Endothelial cell (in vitro differentiated cells): ENCODE measurements at places on chromosomes 4 and X.

DNA sequence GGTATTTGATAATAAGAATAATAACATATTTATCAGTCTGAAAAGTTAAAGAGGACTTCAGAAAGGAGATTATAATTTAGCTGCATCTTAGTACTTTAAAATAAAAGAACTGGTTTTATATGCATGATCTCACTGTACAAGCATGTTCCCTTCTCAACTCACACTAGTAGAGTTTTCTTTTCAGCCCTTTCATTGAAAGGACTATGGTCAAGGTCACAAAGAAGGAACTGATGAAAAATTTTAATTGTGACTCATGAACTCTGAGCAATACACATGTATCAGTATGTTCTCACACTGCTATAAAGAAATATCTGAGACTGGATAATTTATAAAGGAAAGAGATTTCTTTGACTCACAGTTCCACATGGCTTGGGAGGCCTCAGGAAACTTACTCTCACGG, 73.7 kb upstream of the NDST4 start:
- no peak for DNase-seq

GRCh38 chrX:48890934-48891401, 6.6 kb downstream of the TIMM17B start:
- DNase-seq: peak; percentile 10

DNA sequence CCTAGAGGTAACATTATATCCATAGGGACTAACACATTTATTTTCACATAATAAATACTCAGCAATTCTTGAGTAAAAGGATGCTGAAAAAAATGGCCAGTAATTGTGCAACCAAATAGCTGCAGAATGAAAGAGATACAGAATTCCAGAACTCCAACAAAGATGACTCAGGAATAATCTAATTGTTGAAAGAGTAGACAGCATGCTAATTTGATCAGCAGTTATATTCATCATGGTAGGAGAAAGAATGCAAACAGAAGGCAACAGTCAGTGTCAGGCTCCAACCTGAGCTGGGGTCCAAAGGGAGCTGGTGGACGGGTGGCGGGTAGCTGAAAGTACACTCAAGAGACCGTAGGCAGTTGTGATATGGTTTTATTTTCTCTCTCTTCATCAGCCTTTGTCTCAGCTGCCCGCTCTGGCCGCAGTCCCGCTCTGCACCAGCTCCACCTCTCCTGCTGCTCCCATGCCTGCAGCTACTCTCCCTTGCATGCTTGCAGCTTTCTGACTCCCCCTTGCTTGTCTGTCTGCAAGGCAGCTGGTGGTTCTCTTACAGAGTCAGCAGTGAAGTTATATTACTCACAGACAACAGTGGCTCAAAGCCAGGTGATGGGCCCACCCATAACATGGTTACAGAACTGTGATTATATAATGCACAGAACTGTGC, 1150.1 kb downstream of the STIM2 start:
- DNase-seq: no peak

DNA sequence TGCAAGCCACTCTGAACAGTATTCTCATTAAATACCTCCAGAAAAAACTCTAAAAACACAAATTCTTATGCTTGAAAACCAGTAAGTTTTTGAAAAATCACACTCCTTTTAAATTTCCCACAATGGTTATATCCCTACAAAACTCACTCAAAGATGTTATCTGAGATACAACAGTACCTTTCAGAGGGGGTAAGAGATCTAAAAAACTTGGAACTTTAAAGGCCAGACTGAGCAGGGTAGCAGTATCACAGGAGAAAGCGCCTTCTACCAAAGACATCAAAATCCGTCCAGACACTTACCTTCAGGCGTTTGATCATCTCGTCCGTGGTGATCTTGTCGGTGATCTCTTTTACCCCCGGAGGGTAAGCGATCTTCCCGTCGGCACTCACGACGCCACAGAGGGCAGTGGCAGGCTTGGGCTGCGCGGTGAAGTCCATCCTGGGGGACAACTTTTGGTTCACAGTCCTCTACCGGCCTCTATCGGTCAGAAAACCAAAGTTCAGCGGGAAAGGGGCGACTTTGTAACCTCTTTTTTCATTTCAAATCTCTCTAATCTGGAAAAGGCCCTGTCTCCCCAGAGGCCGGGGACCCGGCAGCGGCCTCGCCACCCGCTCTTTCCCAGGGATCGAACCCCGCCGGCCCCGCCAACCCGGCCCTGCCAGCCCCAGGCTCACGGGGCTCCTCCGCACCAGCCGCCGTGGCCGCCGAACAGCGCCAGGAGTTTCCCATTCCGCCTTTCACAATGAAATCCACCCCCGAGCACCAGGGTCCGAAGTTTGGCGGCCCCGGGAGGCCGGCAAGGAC, 1.4 kb downstream of the PDS5A start:
- peak; percentile 74 for DNase-seq

GRCh38 chrX:40872351-40872750, 137.0 kb upstream of the MED14 start:
- no peak for DNase-seq

GRCh38 chrX:24525455-24525854, 60.4 kb downstream of the PDK3 start:
- DNase-seq: no peak

GRCh38 chr4:44149282-44149681, 299.3 kb downstream of the KCTD8 start:
- DNase-seq: no peak

- no peak for DNase-seq
These were observed 30.1 kb downstream of the GUCY1A1 start for GRCh38 chr4:155696726-155697125.

GRCh38 chrX:46547857-46548256, 2.6 kb upstream of the ZNF674 start:
- DNase-seq: no peak

DNA sequence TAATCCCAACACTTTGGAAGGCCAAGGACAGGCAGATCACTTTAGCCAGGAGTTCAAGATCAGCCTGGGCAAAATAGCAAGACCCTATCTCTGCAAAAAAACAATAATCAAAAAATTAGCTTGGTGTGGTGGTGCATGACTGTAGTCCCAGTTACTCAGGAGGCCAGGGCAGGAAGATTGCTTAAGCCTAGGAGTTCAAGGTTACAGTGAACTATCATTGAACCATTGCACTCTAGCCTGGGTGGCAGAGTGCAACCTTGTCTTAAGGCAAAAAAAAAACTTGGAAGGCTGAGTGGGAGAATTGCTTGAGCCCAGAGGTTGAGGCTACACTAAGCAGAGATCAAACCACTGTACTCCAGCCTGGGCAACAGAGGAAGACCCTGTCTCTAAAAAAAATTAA, 5.2 kb upstream of the FRYL start:
- no peak for DNase-seq

GRCh38 chr4:22739968-22740367, 47.2 kb downstream of the GBA3 start:
- no peak for DNase-seq

- DNase-seq: no peak
These were observed 61.4 kb upstream of the TMEM150C start for GRCh38 chr4:82623121-82623683.

- no peak for DNase-seq
These were observed 207.7 kb downstream of the MGST2 start for GRCh38 chr4:139873111-139873860.

- DNase-seq: no peak
These were observed 125.4 kb downstream of the ZNF330 start for GRCh38 chr4:141346144-141346543.
